HS-5 (cell line): ENCODE measurements at places on chromosomes 4 and X.

DNA sequence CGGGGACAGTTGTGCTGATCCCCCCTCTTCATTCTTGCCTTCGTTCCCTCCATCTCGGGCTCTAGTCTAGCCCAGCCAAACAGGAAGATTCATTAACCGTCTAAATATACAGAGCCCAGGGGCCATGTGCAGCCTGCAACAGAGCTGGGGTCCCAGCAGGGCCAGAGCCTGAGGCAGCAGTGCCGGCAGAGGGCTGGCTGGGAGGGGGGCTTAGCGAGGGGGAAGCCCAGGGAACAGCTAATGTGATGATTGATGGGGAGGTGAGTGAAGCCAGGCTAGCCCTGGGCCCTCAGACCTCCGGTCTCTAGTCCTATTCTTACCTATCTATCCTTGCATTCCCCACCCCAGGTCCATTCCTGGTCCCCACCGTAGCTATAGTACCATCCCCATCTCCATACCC, 22.3 kb downstream of the EFNB1 start:
- DNase-seq: no peak

GRCh38 chr4:170323623-170324022, 233.9 kb upstream of the AADAT start:
- DNase-seq: no peak

DNA sequence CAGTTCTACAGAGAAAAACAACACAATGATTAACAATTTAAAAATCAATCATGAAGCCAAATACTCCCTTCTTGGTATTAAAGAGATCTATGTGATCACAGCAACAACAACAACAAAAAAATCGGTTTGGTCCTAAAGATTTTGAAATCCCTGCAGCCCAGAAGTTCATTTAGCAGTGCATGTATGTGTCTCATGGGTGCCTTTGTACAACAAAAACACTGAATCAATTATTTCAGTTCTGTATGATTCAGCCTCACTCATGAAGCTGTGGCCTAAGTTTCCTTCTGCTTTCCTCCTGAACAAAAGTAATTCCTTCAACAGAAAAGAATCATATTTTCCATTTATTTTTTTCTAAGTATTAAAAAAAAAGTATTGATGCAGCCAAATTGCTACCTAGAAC, 393.4 kb upstream of the NDST3 start:
- DNase-seq: no peak

DNA sequence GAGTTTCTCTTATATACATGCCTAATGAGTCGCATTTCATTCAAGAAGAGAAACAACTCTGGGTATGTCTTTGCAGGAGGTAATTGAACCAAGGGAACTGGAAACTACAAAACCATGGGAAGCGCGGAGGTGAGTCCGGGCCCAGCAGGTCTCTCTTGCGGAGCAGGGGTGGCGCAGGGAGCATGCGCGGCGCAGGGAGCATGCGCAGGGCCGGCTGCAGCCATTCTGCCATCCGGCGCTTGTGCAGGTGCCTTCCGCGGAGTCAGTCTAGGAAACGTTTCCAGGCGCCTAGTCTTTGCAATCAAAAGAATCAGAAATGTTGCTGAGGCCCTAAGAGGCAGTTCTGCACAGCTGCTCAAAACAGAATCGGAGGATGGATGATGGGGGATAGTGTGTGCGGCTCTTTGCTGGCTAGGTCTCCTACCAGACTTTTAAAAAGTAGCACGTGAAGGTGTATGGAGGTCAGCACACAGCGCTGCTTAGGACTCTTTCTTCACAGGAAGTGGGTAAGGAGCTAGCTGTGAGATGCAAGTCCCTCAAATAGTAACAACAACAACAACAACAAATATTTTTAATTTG, 433.8 kb upstream of the FAT1 start:
- DNase-seq: no peak

DNA sequence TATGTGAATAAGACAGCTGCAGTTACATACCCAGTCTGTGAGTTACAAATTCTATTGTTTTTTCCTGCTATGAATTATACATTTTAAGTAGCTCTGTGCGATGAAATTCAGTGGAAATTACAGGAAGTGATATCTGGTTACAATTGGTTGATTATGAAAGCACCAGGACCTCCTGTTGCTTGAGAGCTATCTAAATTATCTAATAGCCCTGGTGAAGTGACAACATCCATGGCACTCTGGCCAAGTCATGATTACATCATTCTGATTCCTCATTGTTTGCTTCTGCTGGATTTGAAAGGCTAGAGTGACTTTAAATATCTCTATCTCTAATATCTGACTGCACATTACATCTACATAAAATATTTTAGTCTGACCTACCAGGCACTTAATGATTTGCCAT, 515.0 kb downstream of the CFAP47 start:
- DNase-seq: peak; percentile 24

- no peak for DNase-seq
Measured at GRCh38 chrX:72393836-72394517, 88.3 kb upstream of the CITED1 start.

DNA sequence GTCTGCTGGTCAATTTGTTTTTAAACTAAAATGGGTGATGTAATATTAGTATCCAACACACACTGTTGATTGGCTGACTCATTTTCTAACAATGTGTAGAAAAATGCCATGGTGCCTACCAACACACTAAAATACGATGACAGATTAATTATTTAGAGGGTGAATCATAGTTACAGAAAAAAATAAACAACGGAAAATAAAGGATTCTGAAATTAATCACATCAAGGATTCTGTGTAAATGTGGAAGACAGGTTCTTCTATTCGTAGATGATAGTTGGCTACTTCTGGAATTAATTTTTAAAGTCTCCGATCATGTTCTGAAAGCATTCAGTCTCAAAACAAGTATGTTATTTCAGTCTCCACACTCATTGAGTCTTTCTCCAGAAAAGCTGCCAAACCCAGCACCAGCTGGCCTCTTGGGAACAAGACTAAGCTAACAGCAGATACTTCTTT, 8.2 kb upstream of the IQCM start:
- DNase-seq: peak; percentile 81

- no peak for DNase-seq
Measured at GRCh38 chr4:158238575-158238974, 28.3 kb downstream of the TMEM144 start.

- DNase-seq: no peak
Measured at GRCh38 chr4:145945431-145946155, 7.0 kb upstream of the ZNF827 start.

DNA sequence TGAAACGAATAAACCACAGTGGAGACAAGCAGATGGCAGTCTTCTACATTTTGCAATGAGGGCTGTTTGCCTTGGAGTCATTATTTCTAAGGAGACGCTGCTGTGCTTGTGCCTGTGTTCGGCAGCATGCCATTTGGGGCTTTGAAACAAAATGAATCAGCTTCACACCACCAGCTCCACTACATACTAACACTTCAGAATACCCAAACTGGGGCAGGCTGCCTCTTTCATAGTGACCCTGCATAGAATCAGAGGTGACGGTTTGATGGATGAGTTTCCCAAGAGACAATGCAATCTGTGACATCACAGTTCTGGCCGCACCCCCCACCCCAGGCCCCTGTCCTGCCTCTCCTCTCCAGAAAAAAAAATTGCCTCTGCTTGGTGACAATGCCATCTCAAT, 57.1 kb upstream of the MID1 start:
- DNase-seq: no peak

GRCh38 chr4:3267576-3268394, 18.8 kb downstream of the MSANTD1 start:
- no peak for DNase-seq

- DNase-seq: no peak
Measured at GRCh38 chr4:151665785-151666127, 95.1 kb downstream of the GATB start.

DNA sequence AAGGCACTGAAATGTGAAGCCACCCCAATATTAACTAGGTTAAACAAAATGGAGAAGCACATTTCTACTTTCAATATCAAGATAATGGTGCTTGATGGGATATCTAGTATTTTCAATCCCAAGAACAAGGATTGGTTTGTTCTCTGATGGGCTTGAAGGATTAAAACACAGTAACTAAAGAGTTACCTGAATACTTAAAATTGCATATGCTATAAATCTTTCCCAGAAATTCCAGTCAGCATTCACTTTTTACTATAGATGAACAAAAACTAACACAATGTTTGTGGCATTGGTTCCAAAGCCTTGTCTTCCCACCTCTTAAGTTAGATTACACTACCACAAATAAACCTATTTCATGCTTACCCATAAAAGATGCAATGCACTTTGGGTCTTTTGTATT, 3.9 kb upstream of the PCDH10 start:
- no peak for DNase-seq

GRCh38 chr4:107658400-107659336, 61.4 kb downstream of the PAPSS1 start:
- no peak for DNase-seq

GRCh38 chr4:28555866-28556265, 1695.2 kb downstream of the STIM2 start:
- DNase-seq: no peak

- no peak for DNase-seq
Measured at GRCh38 chr4:16365036-16365569, 138.8 kb upstream of the TAPT1 start.

DNA sequence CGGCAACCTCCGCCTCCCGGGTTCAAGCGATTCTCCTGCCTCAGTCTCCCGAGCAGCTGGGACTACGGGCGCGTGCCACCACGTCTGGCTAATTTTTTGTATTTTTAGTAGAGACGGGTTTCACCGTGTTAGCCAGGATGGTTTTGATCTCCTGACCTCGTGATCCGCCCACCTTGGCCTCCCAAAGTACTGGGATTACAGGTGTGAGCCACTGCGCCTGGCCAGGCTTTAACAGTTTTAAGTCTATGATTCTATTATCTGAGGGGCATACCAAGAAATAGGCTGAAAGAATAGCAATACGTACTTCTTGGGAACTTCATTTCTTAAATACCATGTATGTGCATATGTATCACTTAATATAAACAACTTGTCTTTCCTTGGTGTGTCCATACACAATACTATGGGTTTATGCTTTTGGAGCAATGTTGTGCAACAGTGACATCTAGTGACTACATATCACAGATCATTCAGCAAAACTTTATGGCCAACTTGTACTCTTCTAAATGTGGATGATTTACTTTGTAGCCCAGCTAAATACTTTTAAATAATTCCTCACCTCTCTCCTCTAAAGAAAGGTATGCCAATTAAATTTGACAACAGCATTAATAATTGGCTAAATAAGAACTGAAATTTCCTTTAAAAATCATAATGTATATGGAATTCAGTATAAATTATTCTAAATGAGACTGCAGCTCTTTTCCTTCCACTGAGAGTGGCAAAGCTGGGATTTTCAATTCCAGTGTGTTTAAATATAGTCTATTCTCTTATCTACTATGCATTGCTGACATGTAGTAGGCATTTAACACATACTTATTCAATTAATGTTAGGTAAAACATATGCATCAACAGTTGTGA, 10.4 kb downstream of the SLC9B1 start:
- peak; percentile 32 for DNase-seq

DNA sequence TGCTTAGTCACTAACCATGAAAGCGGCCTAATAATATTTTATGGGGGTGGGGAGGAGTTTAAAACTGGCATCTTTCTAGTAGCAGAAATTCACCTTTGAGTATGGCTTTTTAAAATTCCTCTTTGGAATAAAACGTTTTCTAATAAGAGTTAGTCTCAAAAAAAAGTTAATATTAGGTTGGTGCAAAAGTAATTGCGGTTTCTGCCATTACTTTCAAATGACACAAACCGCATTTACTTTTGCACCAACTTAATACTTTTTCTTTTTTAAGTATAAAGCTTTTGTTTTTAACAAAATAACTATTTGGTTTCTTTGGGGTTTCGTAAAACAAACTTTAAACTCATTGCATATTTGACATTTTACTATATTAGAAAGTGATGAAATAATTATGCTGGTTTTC, 68.4 kb downstream of the FBXO8 start:
- no peak for DNase-seq

- no peak for DNase-seq
Measured at GRCh38 chrX:108313669-108314068, 124.6 kb downstream of the COL4A6 start.

DNA sequence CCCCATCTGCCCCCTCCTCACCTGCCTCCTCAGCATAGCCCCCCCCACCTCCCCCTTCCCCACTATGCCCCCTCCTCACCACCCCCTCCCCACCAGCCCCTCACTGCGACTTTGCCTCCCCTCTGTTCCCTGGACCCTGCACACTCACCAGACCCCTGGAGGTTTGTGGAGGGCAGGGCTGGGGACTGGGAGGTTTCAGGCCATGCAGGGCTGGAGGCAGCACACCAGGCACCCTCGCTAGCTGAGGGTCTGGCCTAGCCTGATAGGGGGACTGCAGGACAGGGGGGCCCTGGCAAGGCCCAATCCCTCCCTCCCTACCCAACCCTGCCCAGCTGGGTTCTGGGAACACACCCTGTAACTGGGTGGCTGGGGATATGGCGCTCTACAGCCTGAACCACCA, 28.0 kb downstream of the TACC3 start:
- no peak for DNase-seq

DNA sequence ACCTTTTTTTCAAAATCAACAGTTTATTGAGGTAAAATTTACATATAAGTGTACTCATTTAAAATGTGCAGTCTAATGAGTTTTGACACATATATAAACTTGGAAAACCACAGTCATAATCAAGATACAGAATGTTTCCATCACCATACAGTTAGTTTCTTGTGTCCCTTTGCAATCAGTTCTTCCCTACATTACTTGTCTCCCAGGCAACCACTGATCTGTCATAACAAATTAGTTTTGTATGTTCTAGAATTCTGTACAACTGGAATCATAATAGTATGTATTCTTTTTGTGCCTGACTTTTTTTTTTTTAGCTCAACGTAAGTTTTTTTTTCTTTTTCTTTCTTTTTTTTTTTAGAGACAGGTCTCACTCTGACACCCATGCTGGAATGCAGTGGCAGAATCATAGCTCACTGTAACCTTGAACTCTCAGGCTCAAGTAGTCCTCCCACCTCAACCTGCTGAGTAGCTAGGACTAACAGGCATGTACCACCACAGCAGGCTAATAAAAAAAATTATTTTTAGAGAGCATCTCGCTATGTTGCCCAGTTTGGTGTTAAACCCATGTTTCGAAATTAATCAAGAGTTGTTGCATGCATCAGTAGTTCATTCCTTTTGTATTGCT, 26.9 kb downstream of the ARFIP1 start:
- DNase-seq: no peak

DNA sequence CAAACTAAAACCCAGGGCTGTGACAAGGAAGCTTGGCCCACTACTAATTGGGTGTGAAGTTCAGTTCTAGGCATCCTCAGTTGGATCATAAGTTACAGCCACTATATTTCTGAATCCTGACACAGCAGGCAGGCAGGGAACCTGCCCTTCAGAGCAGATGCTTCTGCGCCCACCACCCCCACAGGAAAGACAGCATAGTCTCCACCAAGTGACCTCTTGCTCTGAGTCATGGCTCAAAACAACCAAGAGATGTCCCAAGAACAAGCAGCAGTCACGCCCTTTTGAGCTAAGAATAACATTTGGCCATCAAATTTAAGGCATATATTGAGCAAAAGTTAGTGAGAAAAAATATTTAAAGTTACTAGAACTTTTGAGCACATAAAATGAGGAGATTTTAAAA, 170.7 kb upstream of the SMARCAD1 start:
- DNase-seq: peak; percentile 15
